ENCODE measurements at places on chromosomes 1 and 21.

DNA sequence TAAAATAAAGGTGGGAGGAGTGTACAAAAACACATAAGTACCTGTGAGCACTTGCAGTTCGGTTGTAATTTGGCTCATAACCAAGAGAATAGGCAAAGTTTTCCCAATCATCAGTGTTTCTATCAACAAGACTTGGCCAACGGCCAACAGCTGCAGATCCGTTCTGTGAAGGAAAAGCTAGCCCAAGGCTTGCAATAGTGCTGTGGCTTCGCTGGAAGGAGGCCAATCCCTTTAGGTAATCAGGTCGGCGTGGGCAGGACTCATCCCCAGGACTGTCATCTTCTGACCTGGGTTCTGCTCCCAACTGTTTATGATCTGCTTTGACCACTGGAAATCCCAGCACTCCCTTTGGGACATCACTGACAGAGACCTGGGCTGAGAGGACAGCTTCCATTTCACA, 107.8 kb downstream of the LYST start:
- no peak for DNase-seq

DNA sequence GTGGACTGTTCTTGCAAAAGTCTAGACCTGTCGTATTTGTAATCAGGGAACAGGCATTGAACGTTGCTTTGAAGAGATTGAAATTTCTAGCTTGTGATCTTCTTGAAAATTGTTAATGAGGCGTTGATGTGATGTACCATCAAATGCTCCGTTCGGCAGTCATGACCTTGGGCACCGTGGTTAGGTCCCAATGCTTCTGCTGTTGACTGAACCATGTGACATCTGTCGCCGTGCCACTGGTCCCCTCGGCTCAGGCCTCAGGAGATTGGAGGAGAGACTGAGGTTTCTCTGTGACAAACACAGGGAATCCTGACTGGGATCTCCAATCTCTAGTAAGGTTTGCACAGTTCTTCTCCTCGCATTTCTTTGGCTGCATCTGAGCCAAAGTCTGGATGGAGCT, 18.1 kb upstream of the KCNAB2 start:
- DNase-seq, result no peak

GRCh38 chr1:25889470-25889869, 14.0 kb upstream of the PAQR7 start:
- DNase-seq, result no peak

GRCh38 chr1:184867866-184868689, 106.2 kb downstream of the NIBAN1 start:
- no peak for DNase-seq

GRCh38 chr1:177857285-177857684, 112.6 kb downstream of the SEC16B start:
- no peak for DNase-seq

- no peak for DNase-seq
These were observed 10.3 kb upstream of the AGTRAP start for GRCh38 chr1:11725616-11726015.

DNA sequence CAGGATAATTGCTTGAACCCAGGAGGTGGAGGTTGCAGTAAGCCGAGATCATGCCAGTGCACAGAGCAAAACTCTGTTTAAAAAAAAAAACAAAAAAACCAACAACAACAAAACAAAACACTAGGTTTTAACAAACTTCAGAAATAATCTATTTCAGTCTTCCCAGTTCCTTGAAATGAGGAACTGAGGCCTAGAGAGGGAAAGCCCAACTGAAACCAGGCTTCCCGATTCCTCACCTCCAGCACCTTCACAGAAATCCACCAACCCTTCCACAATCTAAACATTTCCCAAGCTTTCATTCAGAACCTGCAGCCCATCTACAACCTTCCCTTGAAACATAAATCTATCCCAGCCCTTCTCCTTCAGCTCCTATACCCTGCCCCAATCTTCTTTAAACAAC, 612 bp upstream of the CD52 start:
- DNase-seq, result no peak

- peak; percentile 86 for DNase-seq
These were observed at the start of gene DNALI1 for GRCh38 chr1:37556712-37557196. Gene DNALI1, plus strand, starts transcription at chr1:37556940. Its CDS starts 55 bp downstream, at chr1:37556995.

All from liver (tissue), 10 donors.